ENCODE measurements at places on chromosomes 2 and 18.

DNA sequence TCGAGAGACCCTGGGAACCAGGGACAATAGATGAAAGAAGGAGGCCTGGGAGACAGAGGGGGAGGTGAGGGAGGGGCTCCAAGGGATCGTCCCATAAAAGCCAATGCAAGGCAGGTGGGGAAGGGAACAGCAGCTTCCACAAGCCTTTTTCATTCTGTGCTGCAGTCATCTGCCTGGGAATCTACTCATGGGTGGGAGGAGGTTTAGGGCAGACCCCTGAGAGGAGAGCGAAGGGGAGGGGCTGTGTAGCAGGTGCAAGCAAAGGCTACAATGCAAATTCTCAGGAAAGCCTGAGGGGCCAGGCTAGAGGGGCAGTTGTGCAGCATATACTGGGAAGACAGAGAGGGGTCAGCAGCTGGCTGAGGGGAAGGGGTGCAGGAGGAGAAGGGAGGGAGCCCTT lies 135.4 kb downstream of the SETBP1 start:
- no peak for DNase-seq

DNA sequence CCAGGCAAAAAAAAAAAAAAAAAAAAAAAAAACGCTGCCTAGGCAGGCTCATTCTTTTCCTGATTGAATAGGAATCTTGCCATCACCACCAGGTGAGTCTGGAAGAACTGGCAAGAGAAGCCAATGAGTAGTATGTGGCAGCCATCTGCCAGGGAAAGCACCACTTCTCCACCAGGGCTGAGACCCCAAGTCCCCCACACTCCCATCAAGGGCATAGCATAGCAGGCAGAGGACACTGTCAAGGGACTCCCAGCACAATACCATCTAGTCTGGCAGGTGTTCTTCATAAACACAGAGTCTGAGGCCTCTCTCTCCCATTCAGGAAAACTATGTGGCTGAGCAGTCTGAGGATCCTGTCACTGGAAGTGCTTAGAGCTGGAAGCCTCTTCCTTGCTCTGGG lies 538.1 kb upstream of the DSEL start:
- DNase-seq: no peak

- no peak for DNase-seq
Measured at GRCh38 chr18:2641638-2642037, 13.9 kb upstream of the SMCHD1 start.

DNA sequence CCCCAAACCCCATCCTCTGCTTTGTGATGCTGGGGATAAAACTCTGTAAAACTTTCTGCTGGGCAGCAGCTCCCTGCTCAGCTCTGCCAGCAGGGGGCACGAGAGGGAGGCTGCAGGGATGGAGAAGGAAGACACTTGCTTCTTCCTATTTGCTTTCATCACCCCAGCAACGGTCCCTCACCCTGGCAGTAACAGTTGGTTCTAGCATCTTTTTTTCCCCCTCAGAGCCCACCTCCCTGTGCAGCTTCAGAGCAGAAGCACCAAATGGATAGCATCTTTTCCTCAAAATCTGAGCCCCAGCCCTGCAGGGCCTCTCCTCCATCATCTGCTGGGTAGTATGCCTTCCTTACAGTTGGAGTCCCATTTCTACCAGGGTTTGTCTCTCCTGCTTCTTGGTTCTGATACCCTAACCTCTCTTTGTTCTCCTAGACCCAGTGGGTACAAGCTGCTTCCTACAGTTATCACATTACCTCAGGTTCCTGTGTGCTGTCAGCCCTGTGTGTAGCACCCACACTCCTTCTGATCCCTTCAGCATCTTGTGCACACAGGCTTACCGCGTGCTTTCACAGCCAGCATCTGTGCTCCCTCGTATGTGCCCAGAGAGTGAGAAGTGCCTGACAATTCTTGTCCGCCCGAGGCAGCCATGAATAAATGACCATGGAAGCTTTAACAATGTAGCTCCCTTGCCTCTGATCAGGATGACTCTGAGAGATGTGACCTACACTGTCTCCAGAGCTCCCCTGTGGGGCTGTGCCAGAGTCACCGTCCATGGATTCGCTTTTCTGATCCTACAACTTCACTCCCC lies 14.5 kb downstream of the CKAP2L start:
- DNase-seq: peak; percentile 24

DNA sequence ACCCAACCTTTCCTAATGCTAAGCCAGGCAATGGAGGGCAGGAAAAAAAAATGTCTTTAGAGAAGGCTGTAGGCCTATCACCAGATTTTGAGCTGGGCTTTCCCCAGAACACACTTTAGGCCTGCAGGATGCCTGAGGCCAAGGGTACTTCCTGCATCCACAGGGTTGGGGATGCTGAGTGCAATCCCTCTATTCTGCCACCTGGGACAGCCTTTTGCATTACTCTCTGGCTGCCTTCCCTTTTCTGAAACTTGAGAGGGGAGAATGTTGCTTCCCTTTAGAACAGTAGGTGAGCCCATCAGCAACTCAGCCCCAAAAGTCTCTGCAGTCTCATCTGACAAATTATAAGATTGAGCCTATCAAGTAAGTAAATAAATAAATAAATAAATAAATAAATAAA lies 195.2 kb downstream of the SLC8A1 start:
- DNase-seq: no peak

GRCh38 chr2:189111063-189111715 lies 68.4 kb downstream of the COL5A2 start:
- DNase-seq: no peak

DNA sequence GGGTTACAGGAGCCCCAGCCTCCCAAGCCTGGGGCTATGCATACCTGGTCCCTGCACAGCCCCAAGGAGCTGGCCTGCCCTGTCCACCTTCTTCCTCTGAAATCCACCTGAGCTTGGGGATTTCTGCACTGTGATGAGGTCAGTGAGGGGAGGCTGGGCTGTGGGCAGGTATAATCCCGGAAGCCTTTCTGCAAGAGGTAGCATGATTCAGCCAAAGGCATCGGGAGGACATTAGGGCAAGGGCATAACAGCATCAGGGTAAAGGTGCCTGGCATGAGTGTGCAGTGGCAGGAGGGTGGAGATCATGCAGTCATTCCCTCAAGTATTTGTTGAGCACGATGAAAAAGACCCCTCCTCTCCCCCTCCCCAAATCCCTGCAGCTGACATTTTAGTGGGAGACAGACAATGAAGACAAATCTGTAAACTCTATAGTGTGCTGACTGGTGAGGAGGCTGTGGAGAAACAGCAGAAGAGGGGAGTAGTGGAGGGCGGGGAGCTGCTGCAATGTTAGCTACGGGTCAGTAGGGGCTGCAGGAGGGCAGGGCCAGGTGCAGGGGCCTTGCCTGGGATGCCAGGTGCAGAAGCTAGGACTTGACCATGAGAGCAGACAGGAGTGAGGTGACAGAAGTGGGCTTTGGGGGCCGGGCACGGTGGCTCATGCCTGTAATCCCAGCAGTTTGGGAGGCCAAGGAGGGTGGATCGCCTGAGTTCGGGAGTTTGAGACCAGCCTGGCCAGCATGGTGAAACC lies 18.7 kb downstream of the ZFP36L2 start:
- DNase-seq: no peak

DNA sequence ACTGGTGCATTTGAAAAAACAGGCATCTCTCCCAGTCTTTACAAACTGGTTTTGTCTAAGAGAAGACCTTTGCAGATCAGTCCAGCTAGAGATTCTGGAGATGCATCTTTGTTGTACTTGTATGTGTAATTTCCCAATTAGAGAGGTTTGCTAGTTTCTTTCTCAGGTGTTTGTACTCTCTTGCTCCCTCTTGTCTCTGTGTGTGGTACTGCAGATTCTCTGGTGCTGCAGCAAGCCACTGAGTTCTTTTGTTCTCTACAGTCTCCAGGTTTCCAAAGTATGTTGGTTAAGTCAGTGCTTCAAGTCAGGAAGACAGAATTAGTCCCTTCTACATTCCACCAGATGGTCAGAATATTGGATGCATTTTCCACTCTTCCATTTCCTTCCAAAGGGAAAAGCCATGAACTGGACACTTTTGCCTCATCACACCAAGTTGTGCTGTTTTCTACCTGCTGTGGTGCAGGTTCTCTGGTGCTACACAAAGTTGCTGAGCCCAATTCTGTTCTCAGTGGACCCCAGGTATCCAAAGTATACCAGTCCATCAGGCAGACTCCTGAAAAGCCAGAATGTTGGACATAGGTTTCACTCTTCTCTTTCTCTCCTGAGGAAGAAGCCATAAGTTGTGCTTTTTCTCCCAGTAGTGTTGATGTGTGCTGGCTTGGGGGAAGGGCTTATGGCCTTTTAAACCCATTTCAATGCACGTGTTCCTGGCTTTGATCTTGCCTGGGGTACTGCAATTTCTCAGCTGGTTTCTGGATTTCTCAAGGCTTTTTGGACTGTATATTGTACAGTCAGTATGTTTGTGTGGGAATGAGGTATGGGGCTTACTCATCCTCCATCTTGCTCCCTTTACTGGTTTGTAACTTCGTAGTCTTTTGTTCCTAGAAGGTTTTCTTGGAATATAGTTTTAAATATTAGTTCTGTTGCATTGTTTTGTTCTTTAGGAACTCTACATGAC lies 29.8 kb downstream of the EPC2 start:
- no peak for DNase-seq

DNA sequence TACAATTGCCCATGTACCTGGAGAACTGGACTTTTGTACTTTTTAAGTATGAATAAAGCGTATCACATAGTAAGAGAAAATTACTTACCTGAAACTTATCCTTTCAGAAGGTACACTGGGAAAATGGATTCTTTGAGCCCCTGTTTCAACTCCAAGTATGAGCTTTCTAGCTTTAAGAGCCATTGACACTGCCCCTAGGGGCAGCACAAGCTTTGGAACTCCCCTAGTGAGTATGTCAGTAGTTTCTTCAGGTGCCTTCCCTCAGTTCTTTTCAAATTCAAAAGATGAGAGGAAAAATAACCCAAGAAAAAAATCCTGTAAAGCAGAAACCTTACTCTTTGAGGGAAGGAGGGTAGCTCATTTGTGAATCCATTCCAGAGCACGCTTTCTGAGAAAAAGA lies 124.1 kb downstream of the MEMO1 start:
- no peak for DNase-seq

GRCh38 chr2:72238311-72238710 lies 90.6 kb upstream of the CYP26B1 start:
- DNase-seq: no peak

GRCh38 chr2:119478188-119478977 lies 45.9 kb downstream of the SCTR start:
- DNase-seq: no peak

DNA sequence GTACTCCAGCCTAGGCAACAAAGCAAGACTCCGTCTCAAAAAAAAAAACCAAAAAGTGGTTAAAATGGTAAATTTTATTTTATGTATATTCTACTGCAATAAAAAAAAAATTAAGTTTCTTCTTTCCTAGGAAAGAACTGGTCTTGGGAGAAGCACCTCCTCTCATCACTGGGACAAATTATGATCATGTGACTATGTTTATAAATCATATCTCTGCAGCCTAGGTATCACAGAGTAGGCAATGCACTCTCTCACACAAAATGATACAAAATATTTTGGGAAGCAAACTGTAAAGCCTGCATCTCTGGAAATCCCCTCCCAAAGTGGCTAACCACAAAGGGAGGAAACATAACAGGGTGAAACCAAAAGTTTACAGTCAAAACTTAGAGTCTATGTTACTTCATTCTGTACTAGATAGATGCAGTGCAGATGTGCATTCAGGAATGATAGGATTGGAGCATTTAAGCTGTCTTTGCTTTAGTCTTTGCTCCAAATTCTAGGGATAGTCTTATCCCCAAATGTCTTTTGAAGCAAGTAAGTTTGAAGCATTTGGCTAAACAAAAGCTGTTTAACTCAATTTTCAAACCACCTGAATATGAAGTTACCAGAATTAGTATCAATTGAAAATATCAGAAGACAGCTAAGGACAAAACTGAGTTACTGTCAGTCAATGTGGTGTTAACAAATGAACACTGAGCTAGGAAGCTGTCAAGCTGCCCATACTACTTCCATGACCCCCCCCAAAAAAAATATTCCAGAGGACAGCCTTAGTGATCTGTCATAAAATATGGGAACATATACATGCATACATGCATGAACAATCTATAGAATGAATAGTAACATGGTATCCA lies 21.1 kb upstream of the MALT1 start:
- no peak for DNase-seq

- no peak for DNase-seq
Measured at GRCh38 chr2:150903461-150903860, 358.2 kb downstream of the RBM43 start.

DNA sequence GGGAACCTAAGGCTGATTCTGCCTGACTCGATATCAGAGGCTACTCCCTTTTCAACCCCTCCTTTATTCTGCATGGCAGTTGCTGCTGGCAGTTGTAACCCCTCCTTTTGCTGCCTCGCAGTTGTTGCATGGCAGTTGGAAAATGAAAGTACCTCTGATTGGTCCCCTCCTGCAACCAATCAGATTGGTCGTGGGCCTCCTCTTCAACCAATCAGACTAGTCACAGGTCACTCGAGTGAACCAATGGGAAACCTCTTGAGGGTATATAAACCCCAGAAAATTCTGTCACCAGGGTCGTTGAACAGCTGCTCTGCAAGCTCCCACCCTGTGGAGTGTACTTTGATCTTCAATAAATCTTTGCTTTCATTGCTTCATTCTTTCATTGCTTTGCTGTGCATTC lies 294.3 kb upstream of the SLC8A1 start:
- DNase-seq: no peak

DNA sequence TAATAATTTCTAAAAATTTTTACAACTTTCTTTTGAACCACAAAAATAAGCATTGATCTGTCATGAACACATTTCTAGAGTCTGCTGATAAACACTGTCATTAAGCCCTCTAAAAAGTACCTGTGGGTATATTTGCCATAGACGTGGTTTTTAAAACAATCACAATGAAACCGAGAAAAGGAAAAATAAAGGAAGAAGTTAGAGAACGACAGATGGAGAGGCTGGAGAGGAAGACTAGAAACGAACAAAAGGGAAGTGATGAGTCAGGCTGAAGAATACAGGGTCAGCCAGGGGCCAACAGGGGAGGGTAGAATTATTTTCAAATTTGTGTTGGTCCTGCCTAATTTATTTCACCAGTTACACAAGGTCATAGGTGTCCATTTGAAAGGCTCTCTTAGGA lies 62.0 kb downstream of the MYL12B start:
- DNase-seq: peak; percentile 25

DNA sequence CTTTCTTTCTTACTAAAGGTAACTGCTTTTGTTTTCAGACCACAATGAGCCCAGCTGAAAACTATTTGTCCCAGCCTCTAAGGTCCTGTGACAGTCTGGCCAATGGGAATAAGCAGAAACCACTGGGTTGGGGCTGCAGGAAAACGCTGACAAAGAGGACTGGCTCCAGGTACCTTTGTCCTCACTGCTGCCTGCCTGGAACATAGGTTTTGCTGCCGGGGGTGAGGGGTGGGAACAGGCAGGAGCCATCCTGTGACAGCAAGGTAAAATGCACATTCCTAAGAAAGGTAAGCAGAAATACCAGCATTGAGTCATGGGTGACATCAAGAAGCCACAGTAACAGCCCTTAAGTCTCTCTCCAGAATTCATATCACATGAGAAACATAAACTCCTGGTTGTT lies 21.6 kb downstream of the PTPN2 start:
- DNase-seq: no peak

Data from KG1 (cell line).